ENCODE measurements at places on chromosomes 1 and 21.

DNA sequence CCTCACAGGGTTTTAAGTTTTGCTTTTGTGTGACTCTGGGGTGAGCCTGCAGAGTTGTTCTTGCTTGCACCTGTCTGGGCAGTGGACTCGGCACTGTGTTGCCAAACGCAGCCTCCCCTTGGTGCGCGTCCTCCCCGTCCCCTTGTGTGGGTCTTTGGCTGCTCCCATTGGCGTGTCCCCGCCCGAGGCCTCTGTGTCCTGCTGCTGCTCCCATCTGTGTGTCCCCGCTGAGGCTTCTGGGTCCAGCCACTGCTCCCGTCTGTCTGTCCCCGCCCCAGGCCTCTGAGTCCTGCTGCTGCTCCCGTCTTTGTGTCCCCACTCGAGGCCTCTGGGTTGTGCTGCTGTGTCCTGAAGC lies 62.8 kb downstream of the PCNT start:
- DNase-seq, result no peak

DNA sequence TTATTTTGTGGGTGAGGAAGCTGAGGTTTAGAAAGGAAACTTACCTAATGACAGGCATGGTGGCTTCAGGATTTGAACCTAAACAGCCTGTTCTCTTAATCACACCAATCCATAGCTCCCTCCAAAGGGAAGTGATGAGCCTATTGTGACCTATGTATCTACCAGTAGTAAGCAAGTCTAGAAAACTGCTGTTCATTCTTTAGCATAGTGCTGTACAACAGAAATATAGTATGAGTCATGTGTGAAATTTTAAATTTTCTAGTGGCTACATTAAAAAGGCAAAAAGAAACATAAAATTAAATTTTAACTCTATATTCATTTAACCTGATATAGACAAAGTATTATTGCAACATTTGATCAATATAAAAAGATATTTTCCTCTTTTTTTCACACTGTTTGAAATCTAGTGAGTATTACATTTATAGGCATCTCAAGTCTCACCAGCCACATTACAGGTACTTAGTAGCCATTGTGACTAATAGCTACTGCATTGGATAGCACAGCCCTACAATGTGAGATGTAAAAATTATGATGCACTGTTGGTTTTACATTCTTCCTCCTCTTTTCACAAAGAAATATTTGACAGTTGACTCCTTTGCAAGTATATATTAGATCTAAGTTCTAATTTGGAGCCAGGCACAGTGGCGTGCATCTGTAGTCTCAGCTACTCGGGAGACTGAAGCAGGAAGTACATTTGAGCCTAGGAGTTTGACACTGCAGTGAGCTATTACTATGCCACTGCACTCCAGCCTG lies 16.6 kb downstream of the IPO9 start:
- peak; percentile 28 for DNase-seq

DNA sequence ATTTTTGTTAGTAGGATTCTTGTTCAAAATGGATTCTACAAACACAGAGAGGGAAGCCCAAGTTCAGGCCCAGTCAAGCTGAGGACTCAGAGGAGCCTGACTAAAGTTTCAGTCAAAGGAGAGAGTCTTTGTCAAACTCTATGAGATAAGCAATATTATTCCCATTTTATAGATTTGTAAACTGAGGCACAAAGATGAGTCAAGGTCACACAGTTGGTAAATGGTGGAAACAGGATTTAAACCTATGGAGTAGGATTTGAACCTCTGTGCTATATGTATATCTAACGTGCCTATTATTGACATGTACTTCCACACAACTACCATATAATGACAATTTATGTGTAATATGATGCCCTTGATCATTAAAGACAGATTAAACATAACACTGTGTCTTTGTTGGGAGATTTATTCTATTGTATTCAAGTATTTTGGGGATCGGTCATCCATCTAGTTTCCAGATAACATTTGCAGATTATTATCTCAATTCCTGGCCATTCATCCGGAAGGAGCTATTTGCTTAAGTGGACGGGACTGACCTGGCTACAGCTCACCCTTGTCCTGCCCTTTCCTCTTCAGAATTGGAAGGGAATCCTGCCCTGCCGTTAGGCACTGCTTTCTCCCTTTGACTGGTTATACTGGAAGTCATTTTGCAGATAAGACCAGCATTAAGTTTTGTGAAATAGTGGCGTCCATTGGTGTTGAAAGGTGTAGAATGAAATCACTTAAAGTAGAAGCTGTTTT lies 86.1 kb upstream of the LMO4 start:
- no peak for DNase-seq

- DNase-seq, result peak; percentile 18
Measured at GRCh38 chr1:241985787-241986186, 13.1 kb downstream of the MAP1LC3C start.

- no peak for DNase-seq
Measured at GRCh38 chr21:38995731-38996130, 187.5 kb downstream of the PSMG1 start.

GRCh38 chr21:29654855-29655254 lies 284.9 kb downstream of the GRIK1 start:
- no peak for DNase-seq

DNA sequence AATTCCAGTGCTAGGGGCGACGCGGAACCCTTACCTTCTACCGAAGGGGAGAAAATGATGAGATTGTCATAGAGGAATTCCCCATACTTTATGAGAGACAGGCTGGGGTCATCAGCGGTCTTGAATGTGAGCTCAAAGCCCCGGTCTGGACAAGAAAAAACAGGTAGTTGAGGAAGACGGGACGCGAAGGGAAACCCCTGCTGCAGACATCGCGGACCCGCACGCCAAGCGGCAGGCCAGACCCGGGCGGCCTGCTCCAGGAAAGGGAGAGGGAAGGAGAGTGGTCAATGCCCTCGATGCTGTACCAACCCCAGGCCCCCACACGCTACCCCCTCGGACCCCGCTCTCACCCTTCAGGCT lies 342 bp downstream of the DDOST start:
- DNase-seq, result no peak

GRCh38 chr1:46595127-46595526 lies 8.9 kb downstream of the MKNK1 start:
- DNase-seq, result no peak

- DNase-seq, result no peak
Measured at GRCh38 chr1:67408148-67408547, 22.1 kb downstream of the SERBP1 start.

DNA sequence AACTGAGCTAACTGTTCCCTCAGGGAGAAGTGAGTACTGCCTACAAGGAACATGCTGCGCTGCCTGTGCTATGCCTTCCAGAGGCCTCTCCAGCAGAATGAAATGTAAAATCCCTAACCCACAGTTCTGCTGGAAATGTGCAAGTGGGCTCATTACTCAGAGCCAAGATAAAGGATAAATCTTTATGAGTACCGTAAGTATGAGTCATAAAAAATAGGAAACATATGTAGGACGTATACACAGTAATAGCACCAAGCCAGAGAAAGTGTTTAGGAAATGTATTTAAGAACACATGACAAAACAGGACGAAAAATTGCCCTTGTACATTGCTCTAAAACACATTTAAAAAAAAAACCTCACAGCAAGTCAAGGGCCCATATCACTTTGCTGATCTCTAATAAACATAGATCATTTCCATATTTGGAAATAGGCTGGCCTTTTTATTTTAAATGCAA lies 104.6 kb downstream of the TGFBR3 start:
- peak; percentile 65 for DNase-seq

DNA sequence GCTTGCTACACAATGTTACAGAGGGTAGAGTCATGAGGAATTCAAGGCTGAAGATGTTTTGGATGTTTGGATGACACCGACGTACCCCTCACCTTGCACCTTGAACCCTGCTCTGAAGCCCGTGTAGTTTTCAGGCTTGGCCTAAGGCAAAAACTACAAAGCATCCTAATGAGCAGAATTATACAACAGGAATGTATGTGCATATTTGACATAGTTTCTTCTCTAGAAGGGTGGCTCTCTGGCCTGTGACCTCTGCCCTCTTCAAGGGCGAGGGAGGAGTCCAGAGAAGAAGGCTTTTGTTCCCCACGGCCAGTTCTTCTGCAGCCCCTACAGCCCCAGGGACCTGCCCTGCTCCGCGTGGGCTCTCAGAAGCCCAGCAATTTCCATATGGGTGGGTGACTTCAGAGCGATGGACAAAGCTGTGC lies 43.3 kb downstream of the L1TD1 start:
- no peak for DNase-seq

DNA sequence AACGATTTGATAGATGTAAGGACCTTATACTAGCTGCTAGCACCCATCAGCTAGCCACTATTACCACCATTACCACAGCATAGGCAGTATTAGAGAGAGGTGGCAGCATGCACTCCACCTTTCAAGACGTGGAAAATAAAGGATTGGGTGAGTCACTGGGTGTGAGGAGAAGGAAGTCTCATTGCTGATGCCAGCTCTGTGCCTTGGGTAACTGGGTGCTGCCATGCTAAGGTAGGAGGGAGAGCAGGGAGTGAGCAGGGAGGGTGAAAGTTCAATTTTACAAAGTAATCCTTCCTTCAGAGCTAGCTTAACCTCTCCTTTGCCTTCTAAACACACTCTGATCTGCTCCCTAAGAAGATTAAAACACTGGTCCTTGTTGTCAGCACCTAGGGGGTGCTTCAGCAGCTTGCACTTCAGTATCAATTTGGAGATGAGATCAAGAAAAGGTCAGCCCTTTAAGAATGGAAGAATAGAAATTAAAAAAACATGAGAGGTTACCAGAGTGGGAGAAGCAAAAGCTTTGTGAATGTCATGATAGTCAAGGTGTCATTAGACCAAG lies 1.8 kb upstream of the LIN9 start:
- peak; percentile 76 for DNase-seq
